T-helper 2 cell (primary cell): ENCODE measurements at places on chromosomes 16 and 17.

DNA sequence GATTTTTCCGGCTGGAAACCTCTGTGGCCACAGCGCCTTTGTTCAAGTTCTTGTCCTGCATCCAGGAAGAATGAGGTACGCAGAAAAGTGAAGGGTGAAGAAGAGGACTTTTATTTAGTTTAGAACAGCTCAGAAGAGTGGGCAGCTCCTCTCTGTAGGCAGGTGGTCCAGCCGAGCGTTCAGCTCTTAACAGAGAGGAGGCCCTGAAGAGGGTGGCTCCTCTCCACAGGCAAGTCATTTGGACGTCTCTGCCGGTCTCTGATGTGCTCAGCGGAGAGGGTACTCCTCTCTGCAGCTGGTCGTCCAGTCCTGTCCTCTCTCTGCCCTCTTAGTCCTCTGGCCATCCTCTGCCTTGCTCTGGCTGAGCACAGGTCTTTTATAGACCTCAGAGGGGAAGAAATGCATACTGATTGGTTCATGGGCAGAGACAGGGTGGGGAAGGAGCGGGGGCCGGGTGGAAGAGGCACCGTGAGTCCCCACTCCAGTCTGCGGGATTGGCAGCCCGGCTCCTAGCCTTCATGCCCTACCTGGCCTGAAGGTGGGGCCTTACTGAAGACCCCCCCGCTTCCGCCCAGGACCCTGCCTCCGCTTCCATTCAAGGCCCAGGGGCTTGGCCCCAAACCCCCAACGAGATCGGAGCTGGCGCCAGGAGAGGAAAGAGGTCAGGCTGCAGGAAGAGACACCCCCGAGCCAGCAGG, 70.0 kb upstream of the NKD1 start:
- no peak for DNase-seq

DNA sequence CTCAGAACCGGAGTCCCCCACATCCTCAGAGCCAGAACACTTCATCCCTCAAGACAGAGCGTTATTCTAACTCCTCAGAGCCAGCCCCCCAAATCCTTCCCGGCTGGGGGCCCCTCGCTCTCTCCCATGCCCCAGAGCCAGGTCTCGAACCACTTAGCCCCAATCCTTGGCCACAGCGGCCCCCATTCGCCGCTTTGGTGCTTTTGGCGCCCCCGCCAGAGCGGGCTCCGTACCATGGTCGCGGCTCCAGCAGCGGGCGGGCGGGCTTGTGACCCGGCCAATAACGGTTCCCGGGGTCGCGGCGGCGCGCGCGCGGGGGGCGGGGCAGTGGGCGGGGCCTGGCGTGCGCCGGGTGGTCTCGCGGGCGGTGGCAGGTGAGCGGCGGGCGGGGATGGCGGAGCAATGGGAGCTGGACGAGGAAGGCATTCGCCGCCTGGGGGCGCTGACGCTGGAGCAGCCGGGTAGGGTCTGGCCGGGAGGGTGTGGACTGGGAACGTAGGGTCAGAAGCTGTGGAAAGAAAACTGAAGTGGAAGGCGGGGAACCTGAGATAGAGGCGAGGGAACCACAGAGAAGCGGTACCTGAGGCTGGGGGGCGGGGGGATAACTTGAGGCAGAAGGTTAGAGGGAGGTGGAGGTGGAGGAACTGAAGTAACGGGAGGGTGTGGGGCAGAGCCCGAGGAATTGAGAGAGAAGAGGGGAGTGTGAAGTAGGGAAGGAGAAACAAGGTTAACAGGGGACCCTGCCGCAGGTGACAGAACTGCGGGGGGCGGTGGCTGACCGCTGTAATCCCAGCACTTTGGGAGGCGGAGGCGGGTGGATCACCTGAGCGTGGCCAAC, at the start of the genes KCTD19 and LRRC36:
Gene KCTD19 (minus strand): TSS at position 270 of the 838 bp plus-strand sequence. CDS start 34 bp downstream, at position 236.
Gene LRRC36 (plus strand): TSS at position 344 of the 838 bp plus-strand sequence. CDS start 48 bp downstream, at position 392.
- peak; percentile 57 for DNase-seq

GRCh38 chr16:61936522-61936921, 99.7 kb downstream of the CDH8 start:
- DNase-seq, result no peak

DNA sequence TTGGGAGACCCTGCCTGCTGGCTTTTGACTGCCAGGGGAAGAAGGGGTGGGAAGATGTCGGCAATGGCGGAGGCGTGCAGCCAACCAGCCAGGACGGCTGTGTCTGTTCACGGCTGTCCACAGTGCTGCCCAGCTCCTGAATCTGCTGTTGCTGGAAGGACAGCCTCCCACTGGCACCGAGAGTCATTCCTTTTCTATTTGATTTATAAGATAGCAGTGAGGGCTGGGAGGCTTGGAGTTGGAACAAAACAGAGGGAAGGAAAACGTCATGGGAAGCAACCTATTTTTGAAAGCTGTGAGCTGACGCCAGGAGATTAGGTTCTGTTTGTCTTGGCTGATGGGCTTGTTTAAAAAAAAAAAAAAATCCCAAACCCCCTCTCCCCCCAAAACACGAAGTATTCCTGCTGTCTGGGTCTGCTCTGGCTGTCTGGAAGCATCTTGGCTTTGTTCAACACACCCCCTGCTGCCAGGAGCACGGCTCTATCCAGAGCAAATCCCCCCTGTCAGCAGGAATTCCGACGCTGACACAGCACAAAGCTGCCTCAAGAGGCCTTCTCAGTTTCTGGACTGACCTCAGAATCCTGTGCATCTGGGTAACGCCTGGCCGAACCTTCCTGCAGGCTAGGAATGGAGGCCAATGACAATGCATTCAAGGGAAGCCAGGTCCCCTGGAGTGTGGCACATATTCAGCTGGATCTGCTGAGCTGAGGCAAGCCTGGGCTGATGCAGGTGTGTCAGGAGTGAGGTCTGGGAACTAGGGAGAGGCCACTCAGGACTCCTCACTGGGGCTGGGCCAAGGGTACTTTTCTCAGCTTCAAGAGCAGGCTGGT, 41.0 kb upstream of the SREBF1 start:
- DNase-seq, result no peak

DNA sequence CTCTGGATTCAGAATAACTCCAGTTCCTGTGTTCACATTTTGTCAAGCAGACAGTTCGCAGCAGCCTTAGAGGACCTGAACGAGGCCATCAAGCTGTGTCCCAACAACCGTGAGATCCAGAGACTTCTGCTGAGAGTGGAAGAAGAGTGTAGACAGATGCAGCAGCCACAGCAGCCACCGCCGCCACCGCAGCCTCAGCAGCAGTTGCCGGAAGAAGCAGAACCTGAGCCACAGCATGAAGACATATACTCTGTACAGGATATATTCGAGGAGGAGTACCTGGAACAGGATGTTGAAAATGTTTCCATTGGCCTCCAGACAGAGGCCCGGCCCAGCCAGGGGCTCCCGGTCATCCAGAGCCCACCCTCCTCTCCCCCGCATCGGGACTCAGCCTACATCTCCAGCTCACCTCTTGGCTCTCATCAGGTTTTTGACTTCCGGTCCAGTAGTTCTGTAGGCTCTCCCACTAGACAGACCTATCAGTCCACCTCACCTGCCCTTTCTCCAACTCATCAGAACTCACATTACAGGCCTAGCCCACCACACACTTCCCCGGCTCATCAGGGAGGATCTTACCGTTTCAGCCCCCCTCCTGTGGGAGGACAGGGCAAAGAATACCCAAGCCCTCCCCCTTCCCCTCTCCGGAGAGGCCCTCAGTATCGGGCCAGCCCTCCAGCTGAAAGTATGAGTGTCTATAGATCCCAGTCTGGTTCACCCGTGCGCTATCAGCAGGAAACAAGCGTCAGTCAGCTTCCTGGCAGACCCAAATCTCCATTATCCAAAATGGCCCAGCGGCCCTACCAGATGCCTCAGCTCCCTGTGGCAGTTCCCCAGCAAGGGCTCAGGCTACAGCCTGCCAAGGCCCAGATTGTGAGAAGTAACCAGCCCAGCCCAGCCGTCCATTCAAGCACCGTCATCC, 25.9 kb downstream of the CYB561 start:
- no peak for DNase-seq

DNA sequence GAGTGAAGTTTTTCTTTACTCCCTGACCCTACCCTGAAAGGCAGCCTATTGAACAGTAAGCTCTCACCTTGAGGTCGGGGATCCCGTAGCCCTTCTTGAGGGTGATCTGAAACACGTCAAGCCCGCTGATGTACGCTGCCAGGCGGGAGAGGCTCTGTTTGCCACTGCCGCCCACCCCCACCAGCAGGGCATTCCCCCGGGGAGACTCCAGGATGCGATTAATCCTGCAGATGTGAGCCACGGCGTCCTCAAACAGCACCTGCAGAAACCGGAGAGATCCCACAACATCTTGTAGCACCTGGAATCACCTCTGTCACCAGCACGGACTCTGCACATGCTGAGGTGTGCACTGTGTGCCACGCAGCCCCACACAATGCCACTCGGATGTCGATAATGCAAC, 96.8 kb downstream of the PGS1 start:
- no peak for DNase-seq

- DNase-seq, result no peak
Measured at GRCh38 chr17:37662353-37662752, 19.1 kb upstream of the DDX52 start.

- peak; percentile 24 for DNase-seq
Measured at GRCh38 chr17:17783116-17783824, 53.5 kb downstream of the SREBF1 start.

GRCh38 chr17:27239046-27239445, 54.9 kb upstream of the WSB1 start:
- no peak for DNase-seq

DNA sequence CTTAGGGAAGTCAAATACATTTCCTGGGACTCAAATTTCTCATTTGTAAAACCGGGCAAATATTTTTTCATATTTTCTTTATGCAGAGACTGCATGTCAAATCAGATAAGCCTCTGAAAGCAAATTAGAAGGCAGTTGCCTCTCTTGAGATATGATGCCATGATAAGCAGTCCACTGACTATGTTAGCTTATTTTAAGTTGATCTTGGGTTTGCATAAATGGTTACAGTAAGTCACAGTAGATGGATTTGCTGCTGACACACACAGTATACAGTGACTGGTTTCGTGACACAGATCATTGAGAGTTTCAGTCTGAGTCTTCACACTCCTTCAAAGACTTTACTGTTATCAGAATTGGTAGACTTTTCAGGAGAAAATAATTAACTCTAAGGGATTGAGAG, 927.6 kb upstream of the CDH8 start:
- peak; percentile 71 for DNase-seq
